Tongue (tissue), 3 donors: ENCODE measurements at places on chromosomes 6 and 20. TPM values are rescaled to one million over a fixed set of nuclear protein-coding genes. Genes with fewer than 3 reads are reported as not detected.

The MRPS18A gene
- total RNA-seq, result 31.4 TPM

The SLC13A3 gene
- total RNA-seq, result 1.7 TPM

The GNMT gene
- 0.41 TPM for total RNA-seq

- DNase-seq, result no peak
Measured at GRCh38 chr20:43916881-43917371, 2.3 kb downstream of the TOX2 start.

DNA sequence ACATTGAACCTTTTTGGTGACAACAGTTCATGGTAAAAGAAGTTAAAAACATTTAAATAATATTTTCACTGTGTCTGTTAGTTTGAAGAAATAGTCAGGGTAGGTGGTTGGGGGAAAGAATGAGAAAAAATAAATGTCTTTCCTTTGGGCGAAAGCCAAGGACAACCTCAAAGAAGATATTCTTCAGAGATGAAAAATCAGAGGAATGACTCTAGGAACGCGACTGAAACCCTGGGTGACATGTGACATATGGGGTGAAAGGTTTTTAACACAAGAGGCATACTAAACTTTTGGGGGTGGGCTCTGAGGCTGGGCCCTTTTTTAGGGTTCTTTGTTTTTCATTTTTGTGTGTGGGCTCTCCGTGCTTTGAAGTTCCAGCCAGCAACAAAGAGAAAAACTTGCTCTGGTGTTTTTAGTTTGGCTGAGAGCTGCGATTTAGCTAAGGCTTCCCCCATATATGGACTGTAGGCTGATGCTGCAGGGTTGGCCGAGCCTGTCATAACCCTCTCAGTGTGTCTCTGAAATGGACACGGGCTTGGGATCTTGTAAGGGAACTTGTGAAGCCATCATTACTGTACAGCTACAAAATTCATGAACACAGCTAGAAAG, 610.1 kb upstream of the ARID1B start:
- no peak for DNase-seq

DNA sequence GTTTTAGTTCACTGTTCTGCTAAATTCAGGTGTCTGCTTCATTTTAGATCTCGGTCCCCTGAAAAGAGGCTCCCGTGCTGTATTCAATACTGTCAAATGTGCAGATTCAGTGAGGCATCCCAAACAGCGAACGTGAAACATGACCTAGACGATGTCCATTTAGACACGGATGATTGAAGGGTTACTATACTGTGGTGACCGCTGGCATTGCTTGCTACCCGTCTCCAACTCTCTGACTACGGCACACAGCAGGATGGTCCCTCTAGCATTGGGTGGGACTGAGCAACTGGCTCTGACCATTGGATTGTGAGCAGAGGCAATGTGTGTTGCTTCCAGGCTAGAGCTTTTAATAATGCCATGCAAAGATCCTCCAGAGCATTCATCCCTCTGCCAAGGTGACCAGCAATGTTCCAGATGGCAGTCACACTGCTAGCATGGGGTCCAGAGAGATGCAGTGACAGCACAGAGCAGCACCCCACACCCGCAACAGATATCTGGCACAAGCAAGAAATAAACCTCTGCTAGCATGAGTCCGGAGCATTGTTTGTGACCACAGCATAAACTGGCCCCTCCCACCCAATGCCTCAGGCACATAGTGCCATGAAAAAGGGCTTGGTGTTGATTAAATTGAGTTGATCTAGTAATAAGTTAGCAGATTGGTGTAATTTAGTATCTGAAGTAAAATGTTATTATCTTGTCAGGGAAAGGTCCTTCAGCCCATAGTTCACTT, 9.0 kb downstream of the METTL24 start:
- DNase-seq, result no peak
